Stimulated activated CD8-positive, alpha-beta memory T cell treated with anti-CD3 and anti-CD28 coated beads, Interleukin-4, amount 100 ng/mL, for 4 hours (primary cell): ENCODE measurements at places on chromosomes 11 and 22.

DNA sequence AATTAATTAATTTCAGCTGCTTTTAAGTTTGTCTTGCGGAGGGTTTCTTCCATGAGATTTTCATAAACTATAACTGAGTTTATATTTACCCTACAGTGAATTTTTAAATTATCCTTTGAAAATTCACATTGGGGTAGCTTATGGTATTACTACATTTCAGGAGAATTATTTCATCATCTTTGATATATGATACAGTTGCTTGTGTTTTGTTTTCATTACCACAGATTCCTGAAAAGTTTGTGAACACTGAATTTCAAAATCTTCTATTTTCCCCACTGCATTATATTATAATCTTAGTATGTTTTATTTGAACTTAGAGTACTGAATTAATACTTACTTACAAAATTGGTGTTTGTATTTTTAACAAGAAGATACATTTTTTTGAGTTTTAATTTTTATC lies 24.4 kb downstream of the METTL15 start:
- DNase-seq: no peak

- no peak for DNase-seq
These were observed 24.1 kb downstream of the GRAMD1B start for GRCh38 chr11:123454060-123454651.

GRCh38 chr22:31451709-31452571 lies 37.7 kb downstream of the EIF4ENIF1 start:
- DNase-seq: no peak

- DNase-seq: no peak
These were observed 12.7 kb downstream of the MRPL23 start for GRCh38 chr11:1959786-1960185.

GRCh38 chr11:62444835-62445234 lies 26.0 kb downstream of the SCGB1A1 start:
- DNase-seq: no peak
